ENCODE measurements at places on chromosomes 3 and 15.

GRCh38 chr3:194657439-194657838 lies 14.6 kb downstream of the LSG1 start:
- no peak for DNase-seq

GRCh38 chr3:67453628-67454027 lies 200.8 kb downstream of the SUCLG2 start:
- no peak for DNase-seq

- no peak for DNase-seq
Measured at GRCh38 chr15:86834115-86834863, 754.6 kb downstream of the AGBL1 start.

DNA sequence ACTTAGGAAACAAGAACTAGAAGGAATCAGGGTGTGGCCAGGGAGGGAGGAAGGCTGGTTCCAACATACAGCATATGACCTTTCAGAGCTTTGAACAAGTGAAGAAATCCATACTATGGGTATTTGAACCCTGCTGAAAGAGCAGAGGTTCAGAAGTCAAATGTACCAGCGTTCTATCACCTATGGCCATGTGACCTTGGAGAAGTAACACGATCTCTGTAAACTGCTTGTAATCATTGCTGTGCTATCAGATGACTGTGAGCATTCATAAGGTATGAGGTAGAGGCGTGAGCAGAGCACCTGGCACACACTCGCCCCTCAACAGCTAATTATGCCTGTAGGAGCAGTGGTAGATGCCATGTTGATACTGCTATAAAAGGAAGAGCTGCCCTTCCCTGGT lies 55.2 kb downstream of the KLHL6 start:
- peak; percentile 35 for DNase-seq
